ENCODE measurements at places on chromosomes 7 and 10. TPM values are rescaled to one million over a fixed set of nuclear protein-coding genes. Genes with fewer than 3 reads are reported as not detected.

GRCh38 chr7:101235522-101235921 lies 2.1 kb downstream of the CLDN15 start:
- DNase-seq, result no peak

DNA sequence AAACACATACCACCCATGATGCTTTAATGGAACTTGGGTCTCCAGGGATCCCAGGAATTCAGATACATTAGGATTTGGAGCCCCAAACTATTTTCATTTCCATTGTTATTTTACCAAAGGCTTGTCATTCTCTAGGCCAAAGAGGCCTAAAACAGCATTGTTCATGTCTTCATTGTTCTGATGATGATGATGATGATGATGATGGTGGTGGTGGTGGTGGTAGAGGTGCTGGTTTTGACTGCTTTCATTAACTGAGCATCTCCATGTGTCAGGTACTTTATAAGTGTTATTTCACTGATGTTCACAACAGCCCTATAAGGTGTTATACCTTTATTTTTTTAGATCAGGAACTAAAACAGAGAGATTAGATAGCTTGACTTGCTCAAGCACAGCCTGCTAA lies 12.2 kb upstream of the RBM20 start:
- DNase-seq, result no peak

GRCh38 chr7:103851357-103851756 lies 138.1 kb downstream of the RELN start:
- DNase-seq, result no peak

The CYP2W1 gene
- not detected for total RNA-seq

DNA sequence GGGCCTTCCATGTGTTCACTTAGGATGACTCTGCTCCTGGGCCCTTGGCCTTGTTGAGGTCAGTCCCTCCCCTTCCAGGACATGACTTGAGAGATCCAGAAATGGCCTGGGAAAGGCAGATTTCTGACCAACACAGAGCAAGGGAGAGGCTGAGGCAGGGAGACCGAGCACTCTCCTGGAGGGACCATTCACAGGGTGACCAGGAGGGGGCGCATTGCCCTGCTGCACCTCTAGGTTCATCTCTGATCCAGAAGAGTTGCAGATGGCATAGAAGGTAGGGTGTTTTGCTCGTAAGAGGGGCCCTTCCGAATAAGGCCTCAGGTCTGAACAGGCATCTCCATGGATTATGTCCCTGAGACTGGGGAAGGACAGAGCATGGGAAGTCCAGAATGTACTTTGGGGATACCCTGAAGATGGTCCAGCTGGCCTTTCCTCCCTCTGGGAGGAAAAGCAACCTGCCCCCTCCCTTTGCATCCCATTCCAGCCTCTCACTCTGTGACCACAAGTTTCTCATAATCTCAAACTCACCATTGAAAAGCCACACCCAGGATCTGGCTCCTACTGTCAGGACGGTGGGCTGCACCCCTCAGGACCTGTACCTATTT lies 6.6 kb downstream of the DMBT1 start:
- peak; percentile 48 for DNase-seq

- no peak for DNase-seq
Measured at GRCh38 chr7:101784292-101785127, 32.9 kb upstream of the CUX1 start.

DNA sequence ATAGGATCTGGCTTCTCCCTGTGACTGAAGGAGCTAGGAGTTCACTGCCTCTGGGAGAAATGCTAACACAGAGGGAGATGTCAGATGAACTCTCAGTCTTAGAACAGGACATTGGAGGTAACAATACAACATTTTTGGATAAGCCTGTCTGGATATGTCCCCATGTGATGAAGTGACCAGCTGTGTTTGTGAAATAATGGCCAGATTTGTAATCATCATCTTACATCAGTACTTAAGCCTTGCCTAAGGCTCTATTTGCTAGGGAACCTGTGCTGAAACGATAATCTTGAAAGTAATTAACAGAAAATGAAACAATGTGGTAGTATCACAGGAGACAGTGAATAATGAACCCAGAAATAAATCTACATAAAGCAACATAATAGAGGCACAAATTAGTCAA lies 56.2 kb downstream of the CRPPA start:
- no peak for DNase-seq

- no peak for DNase-seq
Measured at GRCh38 chr10:77027141-77027540, 610.5 kb downstream of the KCNMA1 start.

The KIAA1217 gene
- 0.12 TPM for total RNA-seq

The BTBD16 gene
- not detected for total RNA-seq

The C10orf143 gene
- total RNA-seq, result 4.3 TPM

DNA sequence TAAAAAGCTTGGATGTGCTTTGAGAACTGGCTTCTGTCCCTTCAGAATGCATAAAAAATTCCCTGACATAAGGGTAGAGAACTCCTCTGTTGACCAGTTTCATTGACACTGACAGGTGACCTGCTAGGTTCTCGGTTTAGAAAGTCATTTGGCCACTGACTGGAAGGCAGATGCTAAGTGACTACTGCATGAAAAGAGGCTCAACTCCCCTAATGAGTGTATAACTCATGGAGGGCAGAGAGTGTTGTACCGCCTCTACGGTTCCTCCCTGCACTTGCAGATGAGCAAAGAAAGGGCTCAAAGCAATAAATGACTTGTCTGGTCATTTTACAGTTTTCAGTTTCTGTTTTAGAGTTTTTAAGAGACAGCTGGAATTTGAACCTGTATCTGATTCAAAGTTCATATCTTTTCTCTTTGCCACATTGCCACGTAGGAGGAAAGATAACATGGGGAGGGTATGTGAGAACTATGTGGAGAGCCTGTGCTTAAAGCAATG lies 2.9 kb upstream of the FGL2 start:
- DNase-seq, result peak; percentile 65

DNA sequence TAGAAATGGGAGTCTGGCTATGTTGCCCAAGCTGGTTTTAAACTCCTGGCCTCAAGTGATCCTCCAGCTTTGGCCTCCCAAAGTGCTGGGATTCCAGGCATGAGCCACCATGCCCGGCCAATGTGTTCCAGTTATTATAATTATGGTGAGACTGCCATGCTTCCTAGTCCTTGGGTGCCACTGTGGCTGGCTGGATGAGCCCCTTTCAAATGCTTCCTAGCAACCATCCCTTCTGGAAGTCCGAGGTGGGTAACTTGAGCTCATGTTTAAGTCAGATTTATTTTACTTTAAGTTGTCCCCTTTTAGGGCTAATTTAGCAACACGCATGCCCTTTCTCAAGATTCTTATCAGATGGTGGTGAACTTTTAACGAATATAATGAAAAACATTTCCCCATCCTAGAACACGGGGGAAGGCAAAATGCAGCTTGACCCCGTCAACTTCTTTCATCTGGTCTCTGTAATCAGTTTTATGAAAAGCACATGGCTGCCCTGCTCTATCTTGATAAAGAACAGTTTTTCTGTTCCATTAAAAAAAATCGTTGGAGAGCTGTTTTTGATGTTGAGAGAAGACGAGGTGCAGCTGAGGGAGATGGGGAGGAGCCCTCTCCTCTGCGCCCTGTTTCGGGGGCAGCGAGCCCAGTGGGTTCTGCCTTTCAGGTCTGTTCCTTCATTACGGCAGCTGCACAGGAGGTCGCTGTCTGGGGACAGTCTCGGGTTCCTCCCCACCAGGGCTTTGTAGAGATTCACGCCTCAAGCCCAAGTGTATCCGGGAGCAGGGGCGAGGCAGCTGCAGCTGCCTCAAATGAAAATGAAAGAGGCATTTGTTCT lies 61.0 kb upstream of the MKI67 start:
- DNase-seq, result peak; percentile 67

GRCh38 chr10:100996678-100997359 lies 2.8 kb upstream of the LZTS2 start:
- DNase-seq, result peak; percentile 57

- no peak for DNase-seq
Measured at GRCh38 chr7:152115021-152115718, 89.7 kb downstream of the GALNT11 start.

GRCh38 chr7:123863461-123863860 lies 18.5 kb downstream of the HYAL4 start:
- no peak for DNase-seq

- no peak for DNase-seq
Measured at GRCh38 chr7:18610331-18610948, 114.9 kb downstream of the HDAC9 start.

The DOCK1 gene
- not detected for total RNA-seq

The C7orf33 gene
- total RNA-seq, result not detected

The FOXI2 gene
- total RNA-seq, result not detected
